ENCODE measurements at places on chromosomes 1 and 21.

- peak; percentile 65 for DNase-seq
Measured at GRCh38 chr1:111600886-111601386, 18.7 kb upstream of the RAP1A start.

DNA sequence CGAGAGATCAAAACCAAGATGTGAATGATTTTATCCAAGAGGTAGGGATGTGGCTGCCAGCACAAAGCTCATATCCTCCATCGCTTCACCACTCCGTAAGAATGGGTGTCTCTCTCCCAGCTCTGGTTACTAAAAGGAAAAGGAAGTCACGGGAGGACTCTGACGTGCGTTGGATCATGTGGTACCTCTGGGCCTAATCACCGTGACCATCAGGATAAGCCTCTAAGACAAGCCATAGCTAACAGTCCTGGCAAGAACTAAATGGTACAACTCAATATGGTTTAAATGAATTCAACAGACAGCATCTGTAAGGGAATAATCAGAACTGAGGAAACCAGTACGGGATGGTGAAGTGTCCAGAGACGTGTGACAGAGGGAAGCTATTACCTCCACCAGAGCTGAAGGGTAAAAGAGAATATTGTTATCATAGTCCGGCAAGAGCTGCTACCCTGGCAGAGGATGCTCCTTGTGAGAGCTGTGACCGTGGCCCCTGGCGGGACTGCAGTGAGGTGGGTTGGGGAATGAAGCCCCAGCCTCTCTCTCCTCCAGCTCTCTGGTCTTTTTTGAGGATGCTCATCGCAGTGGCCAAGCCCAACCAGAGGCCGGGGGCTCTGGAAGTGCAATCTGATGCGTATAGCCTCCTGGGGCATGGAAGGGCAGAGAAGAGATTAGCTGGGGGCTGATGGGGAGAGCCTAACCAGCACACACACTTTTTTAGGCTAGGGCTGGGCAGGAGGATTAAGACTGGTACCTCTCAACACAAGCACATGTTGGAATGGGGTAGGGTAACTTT, 54.2 kb downstream of the KIAA1614 start:
- DNase-seq = no peak

GRCh38 chr1:190067592-190067991, 410.1 kb downstream of the BRINP3 start:
- no peak for DNase-seq

DNA sequence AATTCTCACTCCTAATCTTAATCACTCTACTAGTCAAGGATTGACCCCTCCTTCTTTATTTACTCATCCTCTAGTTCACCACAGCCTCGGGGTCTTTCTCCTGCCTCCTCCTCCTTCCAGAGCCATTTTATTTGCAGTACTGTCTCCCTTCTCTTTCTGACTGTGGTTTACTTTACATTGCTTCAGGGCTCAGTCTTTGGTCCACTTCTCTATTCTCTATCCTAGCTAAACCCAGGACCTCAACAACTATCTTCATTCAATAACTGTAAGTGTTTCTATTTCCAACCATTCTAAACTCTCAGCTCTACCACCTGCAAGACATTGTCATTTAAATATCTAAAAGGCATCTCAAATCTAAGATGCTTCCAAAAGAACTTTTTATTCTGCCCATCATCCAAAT, 493.8 kb downstream of the TTLL7 start:
- no peak for DNase-seq

- DNase-seq = no peak
Measured at GRCh38 chr1:2834741-2835564, 33.5 kb upstream of the TTC34 start.

GRCh38 chr1:46309401-46310159, 6.1 kb downstream of the UQCRH start:
- DNase-seq = no peak

- DNase-seq = no peak
Measured at GRCh38 chr1:223233019-223233409, 90.0 kb upstream of the TLR5 start.

- DNase-seq = no peak
Measured at GRCh38 chr1:236370420-236370819, 23.7 kb upstream of the EDARADD start.

- no peak for DNase-seq
Measured at GRCh38 chr1:42736152-42736551, 3.9 kb downstream of the CLDN19 start.

GRCh38 chr1:29767088-29767685, 530.9 kb downstream of the PTPRU start:
- DNase-seq = no peak

DNA sequence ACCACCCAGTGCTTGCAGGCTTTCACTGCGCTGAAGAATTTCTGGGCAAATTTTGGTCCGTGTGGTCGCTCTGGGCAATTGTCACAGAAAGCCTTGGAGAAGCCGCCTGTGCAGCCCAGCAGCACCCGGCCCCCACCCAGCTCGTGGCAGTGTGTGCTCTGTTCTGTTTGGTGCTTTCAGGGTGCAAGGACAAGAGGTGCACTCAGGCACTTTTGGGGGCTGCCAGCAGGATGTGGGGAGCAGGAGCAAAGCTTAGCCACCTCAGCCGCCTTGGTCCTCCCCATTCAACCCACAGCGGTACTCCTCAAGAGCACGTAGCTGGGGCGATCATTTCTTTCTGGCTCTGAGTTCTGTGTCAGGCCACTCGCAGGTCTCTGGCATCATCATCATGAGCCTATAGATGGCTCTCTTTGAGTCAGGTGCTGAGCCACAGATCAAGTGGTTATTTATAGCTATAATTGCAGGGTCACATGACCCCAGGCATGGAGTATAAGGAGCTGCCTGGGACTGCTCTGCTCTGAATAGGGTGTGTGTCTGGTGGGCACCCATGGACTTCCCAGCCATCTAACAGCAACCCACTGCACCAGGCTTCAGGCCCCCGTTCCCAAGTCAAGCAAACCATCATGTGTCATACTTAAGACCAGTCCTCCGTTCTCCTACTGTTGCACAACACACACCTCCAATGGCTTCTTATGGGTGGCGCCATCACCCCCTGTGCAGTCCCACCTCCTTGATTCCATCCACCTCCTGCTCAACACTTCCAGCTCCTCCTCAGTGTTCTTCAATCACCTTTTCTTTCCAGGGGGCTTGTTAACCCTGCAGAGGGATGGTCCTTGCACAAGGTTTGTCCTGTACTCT, 18.1 kb upstream of the TENT5C start:
- no peak for DNase-seq

DNA sequence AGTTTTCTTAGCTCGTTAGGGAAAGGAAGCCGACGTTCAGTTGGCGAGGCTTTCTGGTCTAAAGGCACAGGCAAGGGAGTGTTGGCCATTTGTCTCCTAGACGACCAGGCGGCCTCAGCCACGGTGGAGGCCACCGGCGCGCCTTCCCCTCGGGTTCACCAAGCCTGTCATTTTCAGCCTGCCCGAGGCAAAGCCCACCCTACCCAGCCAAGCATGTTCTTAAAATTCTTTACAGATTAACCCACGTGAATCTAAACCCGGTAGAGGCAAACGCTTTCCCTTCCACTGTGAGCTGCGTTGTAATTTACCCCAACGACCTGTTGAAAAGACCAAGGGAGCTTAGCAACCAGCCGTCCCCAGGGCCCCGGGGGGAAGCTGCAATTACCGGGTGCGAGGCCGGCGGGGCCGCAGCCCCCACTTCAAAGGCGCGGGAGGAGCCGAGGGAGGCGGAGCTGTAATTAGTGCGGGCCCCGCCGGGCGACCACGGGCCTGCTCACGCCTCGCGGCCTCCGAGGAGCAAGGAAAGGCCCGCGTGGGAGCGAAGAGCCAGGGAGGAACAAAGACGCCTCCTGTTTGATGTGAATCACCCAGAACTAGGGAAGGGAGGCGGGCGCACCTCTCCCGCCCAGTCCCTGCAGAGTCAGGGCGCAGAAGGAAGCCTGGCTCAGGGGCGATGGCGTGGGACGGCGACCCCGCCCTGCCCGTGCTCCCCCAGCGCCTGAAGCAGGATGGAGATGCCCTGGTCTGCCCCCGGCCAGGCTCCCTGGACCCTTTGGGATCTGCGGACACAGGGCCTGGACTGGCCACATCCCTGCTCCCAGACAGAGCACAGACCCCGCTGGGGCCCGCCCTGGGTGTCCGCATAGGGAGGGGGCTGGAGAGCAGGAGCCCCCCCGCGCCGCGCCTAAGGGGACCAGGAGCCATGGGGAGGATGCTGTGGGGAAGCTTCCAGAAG, 12.1 kb upstream of the TSPEAR start:
- DNase-seq = no peak

DNA sequence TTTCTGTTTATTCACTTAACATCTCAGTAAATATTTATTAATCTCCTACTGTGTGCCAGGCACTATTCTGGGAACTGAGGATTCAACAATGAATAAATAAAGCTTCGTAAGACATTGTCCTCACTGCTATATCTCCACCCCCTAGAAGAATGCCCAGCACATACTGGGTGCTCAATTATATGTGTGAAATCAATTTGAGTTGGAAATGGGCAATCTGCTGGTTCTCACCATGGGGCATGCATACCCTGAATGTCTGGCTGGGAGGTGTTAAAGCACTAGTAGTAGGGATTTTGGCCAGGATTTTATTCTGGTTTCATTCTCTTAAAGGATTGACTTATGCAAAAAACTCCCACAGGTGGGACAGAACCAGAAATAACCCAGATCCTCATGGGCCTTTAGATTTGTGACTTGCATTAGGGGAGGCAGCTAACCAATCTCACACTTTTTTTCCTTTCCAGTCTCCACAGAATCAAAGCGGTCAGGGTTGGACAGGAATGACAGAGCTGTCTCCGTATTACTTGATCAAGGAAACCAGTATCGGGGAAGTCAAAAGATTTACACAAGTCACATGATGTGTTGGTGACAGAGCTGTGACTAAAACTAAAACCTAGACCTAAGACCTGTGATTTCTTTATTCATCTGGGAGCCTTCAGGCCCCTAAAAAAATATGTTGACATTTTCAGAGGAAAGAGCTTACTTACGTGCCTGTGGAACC, 12.8 kb downstream of the GFI1 start:
- DNase-seq = peak; percentile 47

- DNase-seq = no peak
Measured at GRCh38 chr1:118169016-118169415, 16.0 kb downstream of the SPAG17 start.

GRCh38 chr21:14553422-14553821, 7.3 kb upstream of the SAMSN1 start:
- DNase-seq = no peak

GRCh38 chr1:33250217-33250616, 6.1 kb upstream of the ZNF362 start:
- no peak for DNase-seq

GRCh38 chr1:63797056-63797726, 23.4 kb downstream of the ROR1 start:
- DNase-seq = no peak

- no peak for DNase-seq
Measured at GRCh38 chr1:177091040-177091439, 73.5 kb downstream of the ASTN1 start.

DNA sequence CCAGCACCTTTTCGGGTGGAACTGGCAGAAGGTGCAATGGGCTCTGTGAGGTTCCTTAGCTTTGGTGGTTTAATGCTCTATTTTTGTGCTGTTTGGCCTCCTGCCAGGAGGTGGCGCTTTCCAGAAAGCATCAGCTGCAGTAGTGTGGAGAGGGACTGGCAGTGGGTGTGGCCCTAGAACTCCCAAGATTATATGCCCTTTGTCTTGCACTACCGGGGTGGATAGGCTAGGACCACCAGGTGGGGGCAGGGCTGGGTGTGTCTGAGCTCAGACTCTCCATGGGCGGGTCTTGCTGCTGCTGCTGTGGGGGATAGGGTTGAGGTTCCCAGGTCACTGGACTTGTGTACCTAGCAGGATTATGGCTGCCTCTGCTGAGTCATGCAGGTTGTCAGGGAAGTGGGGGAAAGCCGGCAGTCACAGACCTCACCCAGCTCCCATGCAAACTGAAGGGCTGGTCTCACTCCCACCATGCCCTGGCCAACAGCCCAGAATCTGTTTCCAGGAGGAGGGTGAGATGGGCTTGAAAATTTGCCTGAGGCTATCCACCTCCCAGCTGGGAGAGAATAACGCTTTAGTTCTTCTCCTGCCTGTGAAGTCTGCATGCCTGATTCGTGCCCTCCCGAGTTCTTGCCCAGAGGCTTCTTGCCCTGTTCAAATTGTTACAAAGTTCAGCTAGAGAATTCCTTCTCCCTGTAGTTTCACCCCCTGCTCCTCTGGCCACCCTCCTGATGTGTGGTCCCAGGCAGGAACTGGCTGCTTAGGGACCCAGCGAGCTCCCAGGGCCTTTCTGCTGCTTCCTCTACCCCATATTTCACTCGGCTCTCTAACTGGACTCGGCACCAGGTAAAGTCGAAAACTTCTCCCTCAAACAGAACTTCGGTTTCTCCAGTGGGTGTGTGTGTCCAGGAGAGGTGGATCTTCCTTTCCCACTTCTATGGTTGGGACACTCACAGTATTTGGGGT, 76.5 kb upstream of the BTG3 start:
- DNase-seq = no peak

- no peak for DNase-seq
Measured at GRCh38 chr1:199163670-199164069, 524.8 kb downstream of the PTPRC start.

DNA sequence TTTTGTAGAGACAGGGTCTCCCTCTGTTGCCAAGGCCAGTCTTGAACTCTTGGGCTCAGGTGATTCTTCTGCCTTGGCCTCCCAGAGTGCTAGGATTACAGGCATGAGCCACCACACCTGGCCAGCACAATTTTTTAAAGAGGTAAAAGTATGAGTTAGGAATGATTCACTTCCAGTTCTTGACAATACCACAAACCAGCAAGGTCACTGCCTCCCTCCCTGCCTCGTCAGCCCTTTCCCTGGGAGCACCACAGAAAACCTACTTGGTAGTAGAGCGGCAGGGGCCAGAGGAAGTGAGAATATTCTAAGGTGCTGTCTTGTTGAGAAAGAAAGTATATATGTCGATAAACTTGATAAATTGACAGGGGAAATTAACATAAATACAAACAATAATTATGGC, 10.8 kb upstream of the CDA start:
- no peak for DNase-seq

DNA sequence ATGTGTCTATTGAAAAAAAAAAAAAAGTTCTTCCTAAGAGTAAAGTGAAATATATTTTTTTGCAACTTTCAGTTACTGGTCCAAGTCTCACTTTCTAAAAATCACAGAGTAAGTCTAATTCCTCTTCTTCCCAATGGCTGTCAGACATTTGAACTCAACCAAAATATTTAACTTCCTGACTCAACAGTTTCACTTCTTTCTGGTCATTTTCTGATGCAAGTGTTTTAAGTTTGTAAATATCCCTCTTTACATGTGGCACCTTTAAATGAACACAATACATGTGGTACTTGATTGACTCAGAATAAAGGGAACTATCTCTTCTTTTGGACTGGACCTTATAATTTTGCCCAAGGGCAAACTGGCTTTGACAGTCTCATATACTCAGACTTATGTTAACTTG, 76.7 kb downstream of the ASH1L start:
- peak; percentile 15 for DNase-seq
